Activated CD8-positive, alpha-beta memory T cell treated with anti-CD3 and anti-CD28 coated beads for 48 hours (primary cell): ENCODE measurements at places on chromosomes 7 and 10.

DNA sequence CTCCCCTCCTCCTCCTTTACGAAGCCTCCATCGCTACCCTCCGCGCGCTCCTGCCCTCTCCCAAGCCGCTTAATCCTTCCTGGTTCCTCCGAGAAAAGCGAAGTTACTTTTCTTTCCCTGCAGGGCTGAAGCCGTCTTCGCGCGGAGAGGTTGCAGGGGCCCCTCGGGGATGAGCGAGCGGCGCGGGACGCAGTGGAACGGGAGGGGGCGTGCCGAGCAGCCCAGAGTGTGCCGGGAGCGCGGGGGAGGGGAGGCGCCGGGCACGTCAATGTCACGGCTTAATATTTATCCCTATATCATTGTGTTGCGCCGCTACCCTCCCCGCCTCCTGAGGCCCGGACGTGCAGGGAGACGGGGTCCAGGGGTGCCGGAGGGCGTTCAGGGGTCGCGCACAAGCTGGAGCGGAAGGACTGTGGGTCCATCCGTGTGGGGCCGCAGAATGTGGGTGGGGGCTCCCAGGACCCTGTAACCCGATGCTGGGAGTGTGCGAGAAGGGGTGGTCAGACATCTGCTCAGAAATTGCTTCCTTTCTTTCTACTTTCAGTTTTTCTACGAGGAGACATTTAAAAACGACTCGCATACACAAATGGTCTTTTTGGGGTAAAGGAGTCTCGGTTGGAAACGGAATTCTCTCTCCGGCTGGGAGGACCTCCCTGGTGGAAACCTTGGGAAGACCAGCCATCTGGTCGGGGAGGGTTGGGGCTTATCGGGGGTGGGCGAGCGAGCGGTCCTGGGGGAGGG is 2.4 kb downstream of the CDK6 start:
- peak; percentile 64 for DNase-seq

- DNase-seq, result no peak
These were observed 329.4 kb downstream of the TFEC start for GRCh38 chr7:115701141-115701540.

DNA sequence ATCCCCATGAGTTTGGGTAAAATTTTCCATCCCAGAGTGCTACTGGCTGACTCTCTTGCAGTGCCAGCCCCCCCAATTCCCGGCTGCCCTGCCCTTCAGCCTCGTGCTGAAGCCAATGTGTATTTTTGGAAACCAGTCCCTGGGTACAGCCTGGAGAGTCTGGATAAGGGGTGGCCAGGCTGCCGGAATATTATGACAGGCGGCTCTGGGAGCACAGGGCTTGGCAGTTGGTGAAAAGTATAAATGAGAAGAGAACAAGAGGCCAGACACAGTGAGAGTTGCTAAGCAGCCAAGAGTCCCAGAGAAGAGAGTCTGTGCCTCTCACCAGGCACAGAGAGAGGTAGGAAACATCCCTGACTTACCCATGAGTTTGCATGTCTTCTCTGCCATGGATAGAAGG is 53.6 kb downstream of the TMEM130 start:
- DNase-seq, result no peak

GRCh38 chr7:155850766-155851678 is 38.8 kb upstream of the SHH start:
- DNase-seq, result no peak

DNA sequence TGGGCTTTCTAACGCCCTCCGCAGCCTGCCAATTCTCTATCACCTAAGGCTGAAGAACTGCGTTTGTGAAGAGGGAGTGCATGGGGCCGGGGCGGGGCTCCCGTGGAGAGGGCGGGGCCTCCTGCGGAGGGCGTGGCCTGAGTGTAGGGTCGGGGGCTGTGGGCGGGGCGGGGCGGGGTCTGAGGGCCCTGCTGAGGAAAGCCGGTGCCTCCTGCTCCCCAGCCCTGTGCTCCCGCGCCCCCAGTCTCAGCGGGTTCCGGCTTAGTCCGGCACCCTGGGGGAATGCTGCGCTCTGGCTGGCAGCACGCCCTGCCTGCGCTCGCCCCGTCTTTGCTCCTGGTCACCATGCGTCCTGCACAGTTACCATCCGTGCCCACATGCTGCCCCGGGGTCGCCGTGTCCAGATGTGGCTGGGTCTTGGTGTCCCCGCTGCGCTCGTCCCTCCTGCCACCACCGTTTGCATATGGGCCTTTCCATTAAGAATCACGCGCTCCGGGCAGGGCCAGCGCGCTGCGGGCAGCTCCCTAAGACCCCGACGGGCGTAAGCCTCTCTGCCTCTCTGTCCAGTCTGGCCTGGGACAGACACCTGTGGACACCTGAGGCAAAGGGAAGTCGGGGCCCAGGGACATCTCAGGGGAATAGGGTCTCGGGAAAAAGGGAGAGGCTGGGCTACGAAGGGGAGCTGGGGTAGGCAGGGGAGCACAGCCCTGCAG is 144.0 kb upstream of the RET start:
- DNase-seq, result no peak

- no peak for DNase-seq
These were observed 23.1 kb upstream of the SRGN start for GRCh38 chr10:69064762-69065328.
